ENCODE measurements at places on chromosomes 16 and 17.

- no peak for DNase-seq
Measured at GRCh38 chr17:75163074-75163473, 8.8 kb upstream of the JPT1 start.

GRCh38 chr17:33138627-33139026 lies 147.0 kb downstream of the SPACA3 start:
- DNase-seq, result no peak

DNA sequence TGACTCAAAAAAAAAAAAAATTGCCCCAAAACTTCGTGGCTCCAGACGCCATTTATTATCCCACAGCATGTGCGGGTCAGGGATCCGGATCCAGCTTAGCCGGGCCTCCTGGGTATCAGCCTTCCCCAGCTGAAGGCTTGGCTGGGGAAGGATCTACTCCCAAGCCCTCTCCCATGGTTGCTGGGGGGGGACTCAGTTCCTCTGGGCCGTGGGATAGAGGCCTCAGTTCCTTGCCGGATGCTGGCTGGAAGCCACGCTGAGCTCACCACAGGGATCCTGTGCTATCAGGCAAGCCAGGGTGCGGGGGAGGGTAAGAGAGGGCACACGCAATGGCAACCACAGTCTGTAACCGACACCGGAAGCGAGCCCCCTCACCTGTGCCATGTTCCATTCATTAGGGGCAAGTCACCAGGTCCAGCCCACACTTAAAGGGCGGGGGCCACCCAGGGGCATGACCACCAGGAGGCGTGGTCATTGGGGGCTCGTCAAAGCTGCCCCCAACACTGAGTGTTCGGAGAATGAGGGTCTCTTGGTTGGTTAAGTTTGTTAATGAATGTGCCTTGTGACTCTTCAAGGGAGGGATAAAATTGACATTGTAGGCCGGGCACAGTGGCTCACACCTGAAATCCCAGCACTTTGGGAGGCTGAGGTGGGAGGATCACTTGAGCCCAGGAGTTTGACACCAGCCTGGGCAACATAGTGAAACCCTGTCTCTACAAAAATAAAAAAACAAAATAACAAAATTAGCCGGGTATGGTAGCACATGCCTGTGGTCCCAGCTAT lies 210.0 kb upstream of the GSE1 start:
- no peak for DNase-seq

DNA sequence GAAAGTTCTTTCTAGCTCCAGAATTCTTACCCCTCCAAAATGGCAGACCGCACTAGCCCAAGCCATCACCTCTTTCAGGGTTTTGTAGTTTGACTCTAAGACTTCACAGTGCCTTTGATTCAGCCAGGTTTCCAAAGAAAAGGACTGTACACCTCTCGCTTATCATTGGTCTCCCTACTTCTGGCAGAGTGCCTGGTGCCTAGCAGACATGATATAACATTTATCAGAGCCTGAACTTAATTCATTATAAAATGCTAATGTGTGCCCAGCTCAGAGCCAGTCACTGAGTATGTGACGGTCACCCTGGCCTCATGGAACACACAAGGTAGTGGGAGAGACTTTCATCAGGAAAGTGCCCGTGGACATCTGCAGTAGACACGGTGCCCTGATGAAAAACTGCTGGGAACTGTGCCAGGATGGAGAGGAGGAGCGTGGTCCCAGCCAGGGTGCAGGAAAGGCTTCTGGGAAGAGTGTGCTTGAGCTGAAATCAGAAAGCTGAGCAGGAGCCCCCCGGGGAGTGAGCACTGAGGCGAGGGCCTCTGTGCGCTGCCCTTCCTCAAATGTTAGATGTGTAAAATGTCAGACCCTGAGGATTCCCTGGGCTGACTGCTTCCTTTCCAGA lies 34.3 kb upstream of the LGALS9 start:
- no peak for DNase-seq

- DNase-seq, result no peak
Measured at GRCh38 chr16:48538746-48539484, 71.1 kb downstream of the N4BP1 start.

GRCh38 chr17:34401165-34401564 lies 38.1 kb upstream of the CCL1 start:
- DNase-seq, result no peak

Data from stimulated activated CD4-positive, alpha-beta T cell treated with anti-CD3 and anti-CD28 coated beads, Interleukin-2, amount 100 ng/mL, for 4 hours (primary cell).